ENCODE measurements at places on chromosomes 7 and 10.

DNA sequence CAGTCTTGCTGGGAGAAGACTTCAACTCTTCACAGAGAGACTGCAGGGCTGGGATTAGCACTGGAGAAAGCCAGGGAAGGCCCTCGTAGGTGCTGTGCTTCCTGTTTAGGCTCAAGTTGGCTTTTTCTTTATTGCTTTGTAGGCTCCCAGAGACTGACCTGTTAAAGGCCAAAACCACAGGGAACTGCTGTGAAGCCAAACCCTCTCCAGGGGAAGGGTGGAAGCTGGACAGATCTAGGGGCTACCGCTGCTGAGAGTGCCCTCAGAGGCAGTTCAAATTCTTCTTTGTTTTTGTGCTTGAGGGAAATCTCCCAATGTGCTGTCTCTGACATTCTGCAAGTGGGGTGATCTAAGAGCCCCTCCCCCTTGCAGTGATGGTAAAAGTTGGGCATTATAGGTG lies 198.4 kb downstream of the CNTNAP2 start:
- DNase-seq: no peak

DNA sequence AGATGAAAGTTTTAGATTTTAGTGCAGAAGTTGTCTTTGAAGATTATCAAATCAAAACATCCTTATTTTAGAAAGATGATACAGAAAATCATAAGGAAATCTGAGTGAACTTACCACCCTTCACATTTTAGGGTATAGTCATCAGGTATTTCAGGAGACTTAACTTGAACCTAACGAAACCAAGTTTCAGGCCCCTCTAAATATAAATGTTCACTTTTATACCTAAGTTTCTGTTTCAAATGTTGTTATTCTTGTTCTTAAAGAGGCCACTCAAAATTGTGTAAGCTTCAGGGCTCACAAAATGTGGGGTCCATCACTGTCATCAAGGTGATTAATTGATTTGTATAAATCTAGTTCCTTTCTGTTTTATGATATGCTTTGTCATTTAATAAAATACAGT lies 216.2 kb downstream of the KIAA1217 start:
- DNase-seq: no peak

DNA sequence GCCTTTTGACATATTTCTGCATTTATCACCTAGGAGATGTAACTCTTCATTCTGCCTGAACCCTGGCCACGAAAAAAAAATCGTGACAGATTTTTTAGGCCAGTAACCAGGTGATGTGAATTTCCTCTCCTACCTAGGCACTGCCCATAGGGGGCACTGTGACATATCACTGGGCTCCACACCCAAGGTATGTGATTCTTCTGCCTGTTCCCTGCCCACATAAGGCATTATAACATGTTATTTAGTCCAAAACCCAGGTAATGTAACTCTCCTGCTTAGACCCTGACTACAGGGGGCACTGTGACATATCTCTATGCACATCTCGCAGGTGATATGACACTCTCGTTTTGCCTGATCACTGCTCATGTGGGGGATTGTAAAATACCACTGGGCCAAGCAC lies 29.5 kb upstream of the ZNF107 start:
- no peak for DNase-seq

DNA sequence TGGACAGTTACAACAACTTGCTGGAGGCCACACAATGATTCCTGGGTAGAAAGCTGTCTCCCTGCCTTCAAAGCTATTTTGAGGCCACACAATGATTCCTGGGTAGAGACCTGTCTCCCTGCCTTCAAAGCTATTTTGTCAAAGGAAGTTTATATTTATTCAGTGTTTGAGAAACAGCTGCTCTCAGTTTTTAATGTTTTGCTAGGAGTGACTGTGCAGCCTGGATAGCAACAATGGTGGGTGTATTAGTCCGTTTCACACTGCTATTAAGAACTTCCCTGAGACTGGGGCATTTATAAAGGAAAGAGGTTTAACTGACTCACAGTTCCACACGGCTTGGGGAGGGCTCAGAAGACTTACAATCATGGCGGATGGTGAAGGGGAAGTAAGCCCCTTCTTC lies 3.9 kb upstream of the SGPL1 start:
- no peak for DNase-seq

DNA sequence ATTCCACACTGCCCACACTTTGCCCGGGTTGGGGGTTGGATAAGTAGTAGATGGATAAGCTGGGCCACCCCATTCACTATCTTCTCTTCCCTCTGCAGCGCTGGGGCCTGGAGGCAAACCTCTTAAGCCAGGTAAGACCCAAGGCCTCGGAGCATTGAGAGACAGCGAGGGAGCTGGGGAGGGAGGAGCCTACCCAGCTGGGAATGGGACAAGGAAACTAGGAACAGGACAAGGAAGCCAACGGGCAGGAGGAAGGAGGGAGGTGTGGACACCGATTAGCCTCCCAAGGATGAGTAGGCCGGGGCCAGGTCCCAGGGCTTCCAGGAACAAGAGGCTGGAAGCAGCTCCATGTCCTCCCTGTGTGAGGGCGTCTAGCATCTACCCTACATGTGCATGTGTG lies 9.6 kb downstream of the ELN start:
- no peak for DNase-seq

DNA sequence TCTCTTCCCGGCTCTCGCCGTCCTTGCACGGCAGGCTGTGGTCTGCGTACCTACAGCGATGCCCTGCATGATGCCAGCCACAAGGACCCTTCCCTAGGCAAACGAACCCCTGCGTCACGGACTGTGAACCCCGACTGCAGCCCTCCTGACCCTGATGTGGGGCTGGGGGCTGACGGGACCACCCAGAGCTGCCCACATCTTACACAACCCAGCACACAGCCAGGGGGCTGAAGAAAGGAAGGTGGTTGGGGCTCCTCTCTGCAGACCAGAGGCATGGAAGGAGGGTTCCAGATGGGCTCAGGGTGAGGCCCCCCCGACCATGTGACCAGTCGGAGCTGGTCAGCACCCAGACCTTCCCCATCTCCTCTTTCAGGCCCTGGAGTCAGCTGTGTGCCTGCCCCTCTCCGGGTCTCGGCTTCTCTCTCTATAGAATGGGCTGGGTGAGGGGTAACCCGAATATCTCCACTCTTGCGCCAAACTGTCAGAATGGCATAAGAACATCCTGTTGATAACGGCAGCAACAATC lies 41.4 kb downstream of the EBF3 start:
- no peak for DNase-seq

DNA sequence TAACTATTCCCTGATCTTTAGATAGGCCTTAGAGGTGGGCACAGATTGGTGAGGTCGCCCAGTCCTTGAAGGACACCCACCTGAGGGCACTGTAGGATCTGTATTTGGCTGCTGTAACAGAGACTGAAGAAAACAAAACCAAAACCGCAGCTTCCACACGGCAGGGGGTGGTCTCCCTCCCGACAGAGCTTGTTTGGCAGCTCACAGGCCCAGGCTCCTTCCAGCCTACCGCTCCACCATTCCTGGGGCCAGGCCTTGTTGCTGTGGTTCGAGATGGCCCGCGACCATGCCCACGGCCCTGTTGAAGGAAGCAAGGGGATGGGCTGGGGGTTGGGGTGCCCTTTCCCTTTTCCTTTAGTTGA lies 30.4 kb downstream of the ZNF783 start:
- DNase-seq: no peak

GRCh38 chr7:136290351-136290750 lies 313.2 kb upstream of the MTPN start:
- DNase-seq: no peak

DNA sequence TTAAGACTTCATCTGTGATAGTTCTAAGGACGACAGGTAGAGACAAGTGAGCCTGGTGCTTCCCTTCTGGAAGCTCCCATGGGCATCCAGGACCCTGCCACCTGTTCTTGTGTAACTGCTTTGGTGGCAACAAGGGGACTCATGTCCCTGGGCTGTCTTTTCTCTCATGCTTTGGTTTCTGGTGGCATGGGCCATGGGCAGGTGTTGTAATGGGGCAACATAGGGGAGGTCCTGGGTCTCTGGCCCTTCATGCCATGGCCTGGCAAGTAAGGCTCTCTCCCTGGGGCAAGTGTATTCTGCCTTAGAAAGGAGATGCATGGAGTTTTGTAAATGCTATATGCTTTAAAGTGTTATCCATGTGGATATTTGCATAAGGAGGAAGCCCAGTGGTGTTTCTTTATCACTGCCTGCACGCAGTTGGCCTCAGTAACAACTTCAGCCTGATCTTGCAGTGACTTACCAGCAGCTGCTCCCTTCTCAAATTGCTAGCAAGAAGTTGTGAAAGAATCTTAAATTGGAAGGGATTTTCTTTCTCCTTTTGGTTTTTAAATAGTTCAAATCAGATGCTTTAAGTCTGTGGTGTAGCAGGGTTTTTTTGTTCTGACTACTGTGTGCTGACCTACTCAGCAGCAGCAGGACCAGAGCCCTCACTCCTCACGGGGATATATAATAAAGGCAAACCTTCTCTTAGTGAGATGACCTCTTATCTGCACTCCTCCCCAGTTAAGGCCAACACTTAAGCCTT lies 39.9 kb downstream of the OGDH start:
- no peak for DNase-seq

GRCh38 chr10:7956508-7956907 lies 98.0 kb upstream of the GATA3 start:
- DNase-seq: no peak

DNA sequence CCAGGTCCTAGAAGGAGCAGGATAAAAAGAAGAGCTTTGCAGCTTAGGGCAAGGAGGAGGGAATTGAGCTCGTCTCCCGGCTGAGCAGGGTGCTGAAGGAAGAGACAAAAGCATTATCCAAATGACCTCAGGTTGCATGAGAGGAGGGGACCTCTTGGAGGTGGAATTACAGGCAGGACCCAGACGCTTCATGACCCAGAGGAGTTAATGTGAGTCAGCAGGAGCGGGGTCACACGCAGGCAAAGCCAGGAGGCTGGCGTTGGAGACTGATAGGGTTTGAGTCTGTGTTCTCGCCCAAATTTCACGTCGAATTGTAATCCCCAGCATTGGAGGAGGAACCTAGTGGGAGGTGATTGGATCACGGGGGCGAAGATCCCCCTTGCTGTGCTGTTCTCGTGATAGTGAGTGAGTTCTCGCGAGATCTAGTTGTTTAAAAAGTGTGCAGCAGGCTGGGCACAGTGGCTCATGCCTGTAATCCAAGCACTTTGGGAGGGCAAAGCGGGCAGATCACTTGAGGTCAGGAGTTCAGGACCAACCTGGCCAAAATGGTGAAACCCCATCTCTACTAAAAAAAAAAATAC lies 63.7 kb upstream of the AUTS2 start:
- DNase-seq: no peak

DNA sequence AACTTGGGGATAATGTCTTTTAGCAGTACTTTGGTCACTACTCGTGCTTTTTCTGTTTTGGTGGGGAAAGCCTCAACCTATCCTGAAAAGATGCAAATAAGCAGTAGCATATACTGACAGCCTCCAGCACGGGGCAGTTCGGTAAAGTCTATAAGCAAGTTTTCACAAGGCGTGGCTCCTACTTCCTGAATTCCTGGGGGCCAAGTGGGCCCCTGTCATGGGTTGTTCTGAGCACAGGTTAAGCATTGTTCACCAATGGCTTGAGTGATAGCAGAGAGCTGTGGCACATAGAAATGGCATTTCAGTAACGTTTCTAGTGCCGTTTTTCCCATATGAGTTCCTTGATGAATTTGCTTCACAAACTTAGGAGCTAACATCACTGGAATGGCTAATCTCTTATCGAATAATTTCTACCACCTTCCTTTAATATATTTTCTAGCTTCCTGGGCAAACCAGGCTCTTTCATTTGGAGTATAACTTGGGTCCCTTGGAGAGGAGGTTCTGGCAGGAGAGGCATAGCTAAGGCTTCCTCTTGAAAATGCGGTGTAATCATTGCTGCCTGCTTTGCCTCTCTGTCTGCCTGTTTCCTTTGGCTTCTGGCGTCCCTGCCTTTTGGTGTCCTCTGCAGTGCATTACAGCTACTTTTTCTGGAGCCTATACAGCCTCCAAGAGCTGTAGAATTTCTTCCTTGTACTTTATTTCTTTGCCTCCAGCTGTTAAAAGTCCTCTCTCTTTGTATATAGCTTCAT lies 11.7 kb upstream of the ZNF239 start:
- DNase-seq: no peak

- DNase-seq: no peak
These were observed 22.2 kb downstream of the ZDHHC16 start for GRCh38 chr10:97468162-97468561.

Measured in CD8-positive, alpha-beta memory T cell (primary cell).